Activated CD4-positive, alpha-beta T cell treated with anti-CD3 and anti-CD28 coated beads for 24 hours (primary cell): ENCODE measurements at places on chromosomes 2 and 18.

DNA sequence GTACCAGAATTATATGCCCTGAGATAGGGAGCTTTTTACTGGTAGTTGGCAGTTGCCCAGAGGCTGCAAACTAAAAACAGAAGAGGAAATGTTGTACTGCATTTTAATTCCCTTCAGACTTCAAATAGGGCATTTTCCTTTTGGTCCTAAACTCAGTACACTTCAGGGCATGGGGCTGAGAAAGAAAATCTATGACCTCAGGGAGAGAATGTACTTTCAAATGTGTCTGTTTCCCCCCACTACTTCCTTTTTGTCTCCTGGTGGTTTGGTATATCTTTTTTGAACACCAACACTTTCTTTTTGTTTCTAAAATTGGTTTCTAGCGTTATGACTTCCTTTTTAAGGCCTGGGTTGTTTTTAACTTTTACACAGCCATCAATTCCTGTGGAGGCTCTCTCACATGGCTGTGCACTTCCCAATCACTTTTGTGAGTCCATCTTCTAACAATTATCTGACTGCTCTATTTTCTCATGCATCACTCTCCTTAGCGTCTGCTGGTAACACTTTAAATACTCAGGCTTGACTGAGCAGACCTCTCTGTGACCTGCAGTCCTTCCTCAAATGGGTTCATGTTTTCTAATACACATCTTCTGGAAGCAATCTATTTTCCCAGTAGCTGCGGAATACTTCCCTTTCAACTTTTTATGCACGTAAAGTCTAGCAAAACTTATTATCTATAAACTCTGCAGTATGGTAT, 596.0 kb downstream of the LRP1B start:
- DNase-seq, result no peak

- DNase-seq, result no peak
Measured at GRCh38 chr2:120989512-120990441, 254.1 kb downstream of the GLI2 start.

DNA sequence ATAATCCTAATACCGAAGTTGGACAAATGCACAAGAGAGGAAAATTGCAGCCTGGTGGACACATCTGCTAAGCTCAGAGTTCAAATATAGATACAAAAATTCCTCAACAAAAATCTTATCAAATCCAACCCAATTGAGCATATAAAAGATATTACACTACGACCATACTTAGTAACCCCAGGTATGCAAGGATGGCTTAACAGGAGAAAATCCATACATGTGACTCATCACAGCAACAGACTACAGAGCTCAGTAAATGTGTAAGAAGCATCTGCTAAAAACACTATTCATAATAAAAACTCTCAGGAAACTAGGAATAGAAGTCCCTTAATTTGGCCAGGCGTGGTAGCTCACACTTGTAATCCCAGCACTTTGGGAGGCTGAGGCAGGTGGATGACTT, 28.3 kb downstream of the HS6ST1 start:
- no peak for DNase-seq

GRCh38 chr2:123359636-123360035, 665.5 kb upstream of the CNTNAP5 start:
- DNase-seq, result no peak

- DNase-seq, result no peak
Measured at GRCh38 chr2:11976073-11976472, 229.6 kb downstream of the LPIN1 start.

DNA sequence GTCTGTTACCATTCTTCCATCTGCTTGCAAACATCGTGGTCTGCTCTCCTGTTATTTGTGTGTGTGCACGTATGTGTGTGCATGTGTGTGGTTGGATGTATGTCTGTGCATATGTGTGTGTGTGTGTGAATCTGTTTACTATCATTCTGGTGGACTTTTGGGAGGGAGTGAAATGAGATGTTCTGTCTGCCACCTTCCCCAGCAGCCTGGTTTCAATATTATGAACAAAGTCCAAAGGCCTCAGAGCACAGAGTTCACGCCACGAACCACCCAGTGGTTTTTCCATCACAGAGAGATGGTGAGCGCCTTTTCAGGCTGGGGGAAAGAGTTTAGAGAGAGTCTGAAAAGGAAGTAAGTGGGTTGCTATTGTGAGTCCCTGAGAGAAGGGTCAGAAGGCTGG, 67.1 kb upstream of the YWHAQ start:
- no peak for DNase-seq

DNA sequence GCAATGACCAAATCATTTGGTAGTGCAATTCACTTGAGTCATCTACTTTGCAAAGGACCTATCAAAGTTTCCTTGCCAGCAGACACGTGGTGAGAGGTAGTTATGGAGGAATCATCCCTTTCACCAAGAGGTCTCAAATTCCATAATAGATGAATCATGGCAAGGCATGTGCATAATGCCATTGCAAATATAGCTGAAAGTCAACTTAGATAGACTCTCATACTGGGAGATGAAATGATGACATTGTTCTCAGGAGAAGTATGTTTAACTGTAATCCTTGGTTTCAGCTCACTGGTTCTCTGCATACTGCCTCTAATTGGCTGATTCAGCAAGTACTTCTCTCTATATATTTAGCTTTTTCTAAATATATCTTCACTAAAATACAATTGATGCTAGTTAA, 57.2 kb downstream of the CALCRL start:
- no peak for DNase-seq

DNA sequence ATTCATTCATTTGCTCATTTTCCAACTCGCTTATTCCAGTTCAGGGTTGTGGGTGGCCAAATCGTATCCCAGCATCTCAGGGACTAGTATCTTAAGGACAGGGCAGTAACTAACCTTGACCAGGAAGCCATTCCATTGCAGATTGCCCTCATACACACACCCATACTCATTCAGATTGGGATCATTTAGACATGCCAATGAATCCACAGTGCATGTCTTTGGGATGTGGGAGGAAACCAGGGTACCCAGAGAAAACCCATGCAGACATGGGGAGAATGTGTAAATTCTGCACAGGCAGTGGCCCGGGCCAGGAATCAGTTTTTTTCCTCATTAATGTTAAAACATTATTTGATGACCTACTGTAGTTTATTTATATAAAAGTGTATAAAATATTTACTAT, 150.7 kb downstream of the USP34 start:
- no peak for DNase-seq

- no peak for DNase-seq
Measured at GRCh38 chr2:218194880-218195279, 22.1 kb upstream of the ARPC2 start.
